ENCODE measurements at places on chromosomes 7 and 10. TPM values are rescaled to one million over a fixed set of nuclear protein-coding genes. Genes with fewer than 3 reads are reported as not detected.

- no peak for DNase-seq
Observed at GRCh38 chr10:96072674-96073073, 29.3 kb downstream of the CCNJ start.

- no peak for DNase-seq
Observed at GRCh38 chr10:31166606-31167005, 134.9 kb upstream of the ZNF438 start.

GRCh38 chr7:74069790-74070618, 13.6 kb upstream of the LIMK1 start:
- no peak for DNase-seq

DNA sequence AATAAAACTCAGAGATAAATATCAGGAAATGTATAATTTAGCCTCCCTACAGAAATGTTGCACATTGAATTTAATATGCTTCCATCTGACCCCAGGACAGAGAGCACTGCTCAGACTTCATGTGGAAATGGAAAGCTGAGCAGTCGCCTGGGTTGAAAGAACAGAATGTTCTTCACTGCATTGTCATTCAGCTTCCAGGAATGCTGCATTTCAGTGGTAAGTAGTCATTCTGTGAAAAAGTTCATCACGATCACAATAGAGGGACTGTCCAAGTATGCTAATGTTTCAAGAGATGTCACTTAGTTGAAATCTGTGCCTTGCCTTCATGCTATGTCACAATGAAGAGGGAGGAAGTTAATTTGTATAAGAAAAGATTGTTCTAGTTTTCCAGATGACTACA, 147.3 kb downstream of the NRCAM start:
- DNase-seq: no peak

DNA sequence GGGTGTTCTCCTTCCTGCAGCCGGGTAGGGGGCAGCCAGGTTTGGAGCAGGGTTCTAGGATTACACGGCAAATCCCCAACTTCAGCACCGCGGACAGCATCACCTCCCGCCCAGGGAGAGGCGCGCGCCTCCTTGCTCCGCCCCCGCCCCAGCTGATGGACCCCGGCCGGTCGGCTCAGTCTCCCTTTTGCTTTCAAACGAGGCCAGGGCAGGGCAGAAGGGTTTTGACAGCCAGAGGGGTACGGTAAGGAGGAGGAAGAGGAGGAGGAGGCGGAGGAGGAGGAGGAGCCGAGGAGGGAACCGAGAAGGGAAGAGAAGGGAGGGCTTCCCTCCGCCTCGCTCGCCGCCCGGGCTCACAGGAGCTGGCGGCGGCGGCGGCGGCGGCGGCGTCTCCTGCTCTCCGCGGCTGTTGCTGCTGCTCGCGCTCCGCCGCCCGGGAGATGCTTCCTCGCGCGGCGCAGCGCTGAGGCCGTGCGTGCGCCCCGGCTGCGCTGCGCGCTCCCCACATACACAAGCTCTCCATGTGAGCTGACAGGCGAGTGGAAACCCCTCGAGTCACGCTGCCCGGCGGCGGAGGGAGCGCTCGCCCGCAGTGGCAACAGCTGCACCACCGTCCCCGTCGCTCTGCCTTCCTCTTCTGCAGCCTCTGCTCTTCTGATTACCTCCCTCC, 615 bp upstream of the CNTNAP2 start:
- DNase-seq: peak; percentile 42

DNA sequence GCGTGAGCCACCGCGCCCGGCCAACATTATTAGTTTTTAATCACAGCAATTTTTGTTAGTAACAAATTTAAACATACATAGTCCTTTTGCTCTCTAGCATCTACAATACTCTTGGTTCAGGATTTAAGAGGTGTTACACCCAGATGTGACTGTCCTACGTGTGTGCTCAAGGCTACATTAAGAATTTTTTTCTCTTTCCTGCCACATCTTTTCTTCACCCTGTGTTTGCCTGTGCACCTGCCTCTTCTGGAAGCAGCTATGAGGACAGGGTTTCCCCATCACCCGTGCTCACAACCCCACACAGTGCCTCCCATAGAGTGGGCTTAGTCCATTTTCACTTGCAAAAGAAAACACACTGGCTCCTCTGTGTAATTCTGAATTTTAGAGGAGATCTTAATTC, 186.7 kb upstream of the KLF6 start:
- DNase-seq: no peak

GRCh38 chr10:76270464-76270863, 839.0 kb downstream of the LRMDA start:
- DNase-seq: no peak

DNA sequence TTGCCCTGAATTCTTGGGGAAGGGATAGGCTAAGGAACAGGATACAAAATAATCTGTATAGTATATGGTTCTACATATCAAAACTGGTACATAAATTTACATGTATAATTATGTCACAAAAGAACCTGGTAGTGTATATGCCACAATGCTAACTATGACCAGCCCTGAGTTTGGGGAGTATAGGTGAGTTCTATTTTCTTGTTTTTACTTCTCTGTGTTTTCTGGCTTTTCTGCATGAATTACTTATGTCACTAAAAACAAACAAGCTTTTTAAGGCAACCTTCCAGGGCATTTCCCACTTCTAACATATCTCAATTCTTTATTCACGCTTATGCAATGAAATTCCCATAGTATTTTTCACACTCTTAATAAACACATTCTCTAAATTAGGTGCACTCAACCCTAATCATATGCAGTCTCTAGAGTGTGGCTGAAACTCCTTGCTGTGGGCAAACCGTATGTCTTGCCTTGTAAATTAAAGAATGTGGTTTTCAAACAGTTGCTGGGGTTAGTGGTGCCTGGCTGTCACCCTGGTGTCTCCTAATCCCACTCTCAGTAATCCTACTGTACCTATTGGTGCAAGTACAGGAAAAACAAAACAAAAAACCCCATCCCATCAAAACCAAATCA, 14.0 kb upstream of the INSIG1 start:
- DNase-seq: no peak

DNA sequence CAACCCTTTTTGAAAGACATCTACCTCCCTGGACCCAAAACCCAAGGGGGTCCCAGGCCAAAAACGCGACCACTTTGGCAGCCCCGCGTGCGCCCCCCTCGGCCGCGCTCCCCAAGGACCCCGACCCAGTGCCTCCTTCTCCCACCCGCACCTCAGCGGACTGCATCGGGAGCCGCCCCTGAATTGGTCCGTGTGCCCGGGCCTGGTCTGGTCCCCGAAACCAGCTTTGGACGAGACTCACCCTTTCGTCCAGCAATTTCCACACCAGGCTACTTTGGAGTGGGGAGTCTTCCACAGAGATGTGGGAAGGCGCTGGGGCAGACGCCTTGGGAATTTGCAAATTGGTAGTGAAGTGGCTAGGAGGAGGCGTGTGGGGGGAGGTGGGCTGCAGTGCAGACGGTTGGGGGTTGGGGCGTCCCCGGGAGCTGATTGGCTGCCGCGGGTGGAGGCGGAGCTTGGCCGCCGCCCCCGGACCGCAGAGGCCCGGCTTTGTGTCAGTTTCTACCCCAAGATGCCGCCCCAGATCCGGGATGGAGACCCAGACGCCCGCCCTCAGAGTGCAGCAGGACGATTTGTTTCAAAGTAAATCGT, 16.9 kb downstream of the TCAF1 start:
- peak; percentile 78 for DNase-seq

DNA sequence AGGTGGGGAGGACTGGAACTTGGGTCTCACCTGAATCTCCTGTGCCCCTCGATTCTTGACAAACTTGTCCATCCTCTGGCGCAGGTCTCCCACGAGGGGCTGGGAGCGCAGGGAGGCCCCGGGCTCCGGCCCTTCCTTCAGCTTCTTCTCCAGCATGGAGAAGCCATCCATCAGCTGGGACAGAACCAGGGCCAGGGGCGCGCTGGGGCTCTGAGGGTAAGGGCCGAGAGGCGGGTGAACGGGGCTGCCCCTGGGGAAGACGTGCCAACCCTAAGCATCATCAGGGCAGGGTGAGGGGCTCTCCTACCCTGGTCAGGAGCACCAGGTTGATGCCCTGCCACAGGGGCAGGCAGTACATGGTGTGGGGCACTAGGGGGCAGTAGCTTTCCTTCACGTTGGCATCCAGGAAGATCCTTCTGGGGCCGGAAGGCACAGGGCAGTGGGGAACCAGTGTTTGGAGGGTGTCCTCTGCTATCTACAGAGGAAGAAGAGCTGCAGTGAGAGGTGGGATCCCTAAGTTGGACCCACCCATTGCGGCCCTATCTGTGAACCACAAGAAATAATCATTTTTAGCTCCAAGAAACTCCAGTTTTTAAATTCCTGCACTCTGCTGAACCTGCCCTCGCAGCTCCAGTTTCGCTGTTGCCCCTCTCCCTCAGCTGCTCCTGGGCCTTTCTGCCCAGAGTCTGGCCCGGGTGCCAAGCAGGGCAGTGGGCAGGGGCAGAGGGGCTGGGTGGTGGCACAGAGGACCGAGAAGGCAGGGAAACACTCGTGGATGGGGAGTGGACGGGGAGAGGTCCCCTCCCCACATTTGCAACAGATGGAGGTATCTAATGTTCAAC, 10.8 kb upstream of the PYROXD2 start:
- DNase-seq: no peak

GRCh38 chr10:58546722-58547445, 34.2 kb downstream of the BICC1 start:
- no peak for DNase-seq

DNA sequence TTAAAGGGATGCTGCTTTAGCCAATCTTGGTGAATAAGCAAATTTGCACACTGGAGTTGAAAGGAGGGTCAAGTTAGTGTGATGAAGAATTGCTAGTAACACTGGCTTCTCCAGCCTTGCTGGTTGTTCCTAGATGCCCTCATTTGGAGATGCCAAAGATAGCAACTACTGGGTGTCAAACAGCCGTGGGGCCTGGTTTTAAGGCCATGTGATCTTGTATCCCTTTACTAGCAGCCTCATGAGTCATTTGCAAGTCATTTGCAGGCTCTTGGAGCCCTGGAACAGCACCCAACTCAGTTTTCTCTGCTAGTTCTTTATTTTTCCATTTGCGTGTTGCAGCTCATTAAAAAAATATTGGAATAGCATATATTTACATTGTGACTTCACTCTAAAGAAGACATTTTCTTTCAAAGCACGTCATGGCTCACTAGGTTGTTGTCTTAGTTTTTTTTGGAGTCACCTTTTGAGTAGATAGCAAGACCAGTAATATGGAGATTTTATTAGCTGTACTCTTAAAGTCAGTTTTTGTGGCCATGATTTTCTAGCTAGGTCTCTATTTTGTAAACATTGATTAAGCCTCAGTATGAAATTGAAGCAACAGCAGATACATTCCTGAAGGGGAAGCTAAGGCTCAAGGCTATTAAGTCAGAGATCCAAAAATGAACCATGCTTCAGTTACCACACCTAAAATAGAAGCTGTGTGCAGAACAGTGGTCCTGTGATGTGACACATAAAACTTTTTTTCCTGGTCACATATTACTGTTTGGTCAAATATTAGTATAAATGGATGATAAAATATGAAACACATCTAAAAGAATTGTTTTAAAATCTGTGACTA, 1.3 kb downstream of the LSMEM1 start:
- DNase-seq: no peak

DNA sequence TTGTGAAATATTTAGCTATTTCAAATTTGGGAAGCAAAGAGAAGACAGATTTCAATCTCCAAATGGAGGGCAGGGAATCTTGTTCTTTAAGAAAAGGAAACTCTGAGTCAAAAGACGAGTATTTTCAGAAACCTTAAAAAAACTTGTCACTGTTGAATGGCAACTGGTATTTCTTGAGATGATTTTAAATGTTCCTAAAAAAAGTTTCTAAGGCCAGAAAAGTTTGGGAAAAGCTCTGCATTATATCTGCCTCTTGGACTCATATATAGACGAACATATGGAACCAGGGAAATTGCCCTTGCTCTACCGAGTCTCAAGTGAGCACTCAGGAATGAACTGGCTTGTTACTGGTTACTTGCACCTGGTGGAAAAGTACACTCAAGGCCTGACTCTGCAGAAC, 69.5 kb downstream of the ADAM22 start:
- DNase-seq: no peak

GRCh38 chr7:92325858-92326257, 80.1 kb downstream of the ANKIB1 start:
- DNase-seq: no peak

DNA sequence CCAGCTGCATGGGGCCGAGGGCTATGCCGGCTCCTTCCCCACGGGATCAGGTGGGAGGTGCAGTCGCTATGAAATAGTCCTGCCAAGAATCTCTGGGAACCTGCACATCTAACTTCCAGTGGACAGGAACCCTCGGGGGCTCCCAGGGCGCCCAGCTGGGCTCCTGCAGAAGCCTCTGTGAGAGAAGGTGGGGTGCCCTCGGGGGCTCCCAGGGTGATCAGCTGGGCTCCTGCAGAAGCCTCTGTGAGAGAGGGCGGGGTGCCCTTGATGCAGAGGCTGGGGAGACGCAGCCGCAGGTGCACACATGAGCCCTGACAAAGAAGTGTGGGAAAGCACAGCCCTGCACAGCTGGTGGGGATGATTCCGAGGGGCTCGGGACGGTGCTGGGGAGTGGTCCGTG, 5.9 kb downstream of the VENTX start:
- DNase-seq: no peak

GRCh38 chr7:81331061-81332018, 412.5 kb upstream of the SEMA3C start:
- no peak for DNase-seq

DNA sequence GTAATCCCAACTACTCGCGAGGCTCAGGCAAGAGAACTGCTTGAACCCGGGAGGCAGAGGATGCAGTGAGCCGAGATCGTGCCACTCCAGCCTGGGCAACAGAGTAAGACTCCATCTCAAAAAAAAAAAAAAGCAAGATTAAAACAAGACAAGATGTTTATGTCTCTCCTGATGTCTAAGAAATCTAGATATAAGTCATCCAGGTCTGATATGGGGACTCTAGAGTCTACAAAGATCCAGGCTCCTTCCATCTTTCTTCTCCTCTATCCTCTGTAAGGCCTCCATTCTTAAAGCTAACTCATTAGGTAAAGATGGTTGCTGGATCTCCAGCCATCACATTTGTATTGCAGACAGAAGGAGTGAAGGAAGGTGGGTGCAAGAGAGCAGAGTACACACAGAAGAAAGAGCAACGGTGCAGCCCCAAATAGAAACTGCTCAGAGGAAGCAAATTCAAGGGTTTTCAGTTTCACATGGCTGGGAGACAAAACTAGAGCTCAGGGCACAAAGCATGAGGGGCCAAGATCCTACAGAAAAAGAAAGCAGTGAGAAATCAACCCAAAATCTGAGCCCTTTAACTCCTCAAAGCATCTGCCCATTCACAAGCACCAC, 57.6 kb downstream of the USP6NL start:
- DNase-seq: no peak

The NRAP gene
- 0.05 TPM for total RNA-seq

The CELF2 gene
- 61.8 TPM for total RNA-seq

The NXPH1 gene
- total RNA-seq: not detected

The MYO1G gene
- 2.2 TPM for total RNA-seq
